ENCODE measurements at places on chromosomes 6 and 20.

DNA sequence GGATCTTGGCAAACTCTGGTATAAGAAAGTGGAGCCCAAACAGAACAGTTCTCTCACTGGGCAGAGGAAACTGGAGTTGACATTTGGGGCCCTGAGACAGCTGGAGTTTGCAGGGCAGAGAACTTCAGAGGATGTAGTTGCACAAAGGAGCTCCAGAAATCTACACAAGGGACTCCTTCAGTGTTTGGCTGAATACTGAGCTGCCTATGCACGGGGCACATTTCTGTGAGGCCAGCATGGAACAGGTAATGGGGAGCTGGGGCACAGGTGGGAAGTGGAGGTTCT lies 169.3 kb downstream of the ANKRD60 start:
- DNase-seq: no peak

GRCh38 chr6:85460154-85460920 lies 10.5 kb downstream of the NT5E start:
- no peak for DNase-seq

- DNase-seq: no peak
These were observed 95.0 kb downstream of the SNX5 start for GRCh38 chr20:17873410-17874270.

DNA sequence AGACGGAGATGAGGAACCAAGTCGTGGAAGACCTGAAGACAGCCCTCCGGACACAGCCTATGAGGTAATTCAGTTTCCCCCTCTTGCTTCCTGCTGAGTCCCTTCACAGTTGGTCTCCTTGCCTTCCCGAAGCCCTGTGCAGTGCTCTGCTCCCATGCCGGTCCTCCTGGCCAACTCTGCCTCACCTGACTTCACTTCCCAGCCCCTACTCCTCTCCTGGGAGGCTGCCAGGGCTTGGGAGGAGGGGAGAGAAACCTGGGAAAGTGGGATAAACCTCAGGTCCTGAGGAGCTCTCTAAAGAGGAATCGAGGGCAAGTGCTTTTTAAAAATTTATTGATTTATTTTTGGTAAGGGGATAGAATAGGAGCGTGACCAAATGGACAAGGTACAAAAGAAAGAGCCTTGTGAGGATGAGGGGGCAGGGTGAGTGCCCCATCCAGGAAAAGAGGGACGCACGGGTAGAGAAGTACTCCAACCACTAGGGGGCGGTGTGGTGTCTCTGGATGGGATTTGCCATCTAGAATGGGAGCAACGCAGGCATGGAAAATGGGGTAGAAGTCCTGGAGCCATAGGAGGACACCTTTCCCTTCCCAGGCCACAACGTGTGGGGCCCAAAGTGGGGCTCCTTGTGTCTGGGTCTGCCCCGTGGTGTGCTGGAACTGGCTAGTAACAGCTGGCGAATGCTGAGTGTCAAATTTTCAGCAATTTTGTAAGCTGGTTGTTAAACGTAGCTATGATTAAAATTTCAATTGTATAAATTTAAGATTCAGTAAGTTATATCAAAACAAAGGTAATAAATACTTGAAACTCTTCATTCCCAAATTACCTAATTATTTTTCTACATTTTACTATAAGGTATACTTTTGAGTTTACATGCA lies 69.0 kb downstream of the MOCS1 start:
- DNase-seq: no peak

DNA sequence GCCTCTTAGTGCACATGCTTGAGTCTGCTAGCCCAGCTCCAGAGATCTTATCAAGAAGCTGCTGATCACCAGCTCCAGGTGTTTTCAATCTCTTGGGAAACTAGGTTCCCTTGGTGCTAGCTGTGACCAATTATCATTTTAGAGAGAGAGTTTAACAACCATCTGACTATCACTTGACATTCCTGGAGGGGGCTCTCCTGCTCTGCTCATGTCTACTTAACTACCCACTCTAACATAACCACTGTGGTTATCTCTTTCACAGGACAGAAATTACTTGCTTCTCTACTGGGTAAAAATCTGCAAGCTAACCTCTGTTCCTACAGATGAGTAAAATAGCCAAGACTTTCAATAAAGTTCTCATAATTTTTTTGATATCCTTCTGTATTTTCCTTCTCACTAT lies 823.4 kb upstream of the GJE1 start:
- DNase-seq: no peak

DNA sequence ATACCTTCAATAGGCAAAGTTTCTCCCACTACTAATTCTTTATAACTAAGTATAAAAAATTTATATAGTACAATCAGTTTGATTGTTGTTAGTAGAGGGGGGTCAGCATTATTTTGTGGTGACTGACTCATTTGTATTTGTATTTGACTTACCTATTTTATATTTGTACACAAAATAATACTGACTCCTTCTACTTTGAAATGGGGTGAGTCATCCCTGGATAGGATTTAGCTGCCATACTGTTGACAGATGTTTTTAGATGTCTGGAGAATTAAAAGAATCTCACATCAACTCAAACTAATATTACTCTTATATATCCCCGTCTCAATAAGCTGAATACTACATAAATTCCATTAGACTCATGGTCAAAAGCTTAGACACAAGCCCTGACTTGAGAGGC lies 114.9 kb downstream of the FRK start:
- no peak for DNase-seq

- DNase-seq: no peak
These were observed 364.7 kb upstream of the DEFB115 start for GRCh38 chr20:30892541-30893345.

- no peak for DNase-seq
These were observed 172.2 kb downstream of the TFAP2B start for GRCh38 chr6:50990750-50991446.

- no peak for DNase-seq
These were observed 57.5 kb downstream of the FOXC1 start for GRCh38 chr6:1667012-1667804.

DNA sequence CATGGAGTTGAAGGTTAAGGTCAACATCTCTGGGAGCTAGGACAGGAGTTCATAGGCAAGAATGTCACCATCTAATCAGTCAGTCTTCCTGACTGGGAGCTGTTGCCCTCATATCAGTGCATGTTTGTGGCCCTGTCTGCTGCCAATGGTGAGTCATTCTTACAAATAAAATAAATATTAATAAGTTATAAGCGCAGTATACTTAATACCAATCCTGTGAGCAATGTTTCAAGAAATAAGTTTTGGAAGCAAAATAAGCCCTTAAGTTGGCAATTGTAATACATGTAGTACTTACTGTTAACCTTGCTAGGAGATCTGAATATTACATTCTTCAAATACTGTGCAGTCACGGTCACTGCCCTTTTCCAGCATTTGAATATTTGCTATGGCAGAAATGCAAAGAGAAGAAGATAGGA lies 20.2 kb upstream of the MDGA1 start:
- DNase-seq: no peak

DNA sequence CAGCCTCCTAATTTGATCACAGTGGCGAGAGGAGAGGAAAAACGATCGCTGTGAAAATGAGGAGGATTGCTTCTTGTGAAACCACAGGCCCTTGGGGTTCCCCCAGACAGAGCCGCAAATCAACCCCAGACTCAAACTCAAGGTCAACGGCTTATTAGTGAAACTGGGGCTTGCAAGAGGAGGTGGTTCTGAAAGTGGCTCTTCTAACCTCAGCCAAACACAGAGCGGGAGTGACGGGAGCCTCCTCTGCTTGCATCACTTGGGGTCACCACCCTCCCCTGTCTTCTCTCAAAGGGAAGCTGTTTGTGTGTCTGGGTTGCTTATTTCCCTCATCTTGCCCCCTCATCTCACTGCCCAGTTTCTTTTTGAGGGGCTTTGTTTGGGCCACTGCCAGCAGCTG lies 28.7 kb downstream of the SAYSD1 start:
- no peak for DNase-seq

DNA sequence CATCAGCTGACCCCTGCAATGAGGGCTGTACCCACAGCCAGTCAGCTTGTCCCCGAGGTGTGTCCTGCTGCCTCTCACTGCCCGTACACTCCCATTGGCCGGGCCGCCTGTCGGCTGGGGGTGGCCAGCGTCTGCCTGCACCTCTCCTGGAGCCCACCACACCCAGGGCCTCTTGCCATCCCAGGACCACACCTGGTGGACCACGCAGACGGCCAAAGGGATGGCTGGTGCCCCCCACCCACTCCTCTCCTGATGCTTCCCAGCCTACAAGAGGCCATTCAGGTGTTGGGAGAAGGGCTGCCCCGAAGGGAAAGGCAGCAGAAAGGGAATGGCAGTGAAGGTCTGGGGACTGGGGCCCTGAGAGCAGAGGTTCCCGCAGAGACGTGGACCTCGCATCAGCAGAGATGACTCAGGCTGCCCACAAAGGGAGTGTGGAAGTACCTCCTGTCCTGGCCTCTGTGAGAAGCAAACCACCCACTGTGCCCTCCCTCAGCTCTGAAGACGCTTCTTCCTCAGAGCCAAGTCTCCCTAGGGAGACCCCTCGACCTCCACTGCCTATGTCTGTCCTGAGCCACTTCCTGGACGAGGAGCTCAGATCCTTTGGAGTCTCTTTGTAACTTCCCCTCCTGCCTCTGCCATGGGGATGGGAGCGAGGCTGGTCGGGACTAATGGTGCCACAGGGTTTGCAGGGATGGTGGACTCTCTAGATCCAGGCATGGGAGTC lies 60.9 kb downstream of the PYGB start:
- no peak for DNase-seq

- no peak for DNase-seq
These were observed 105.1 kb upstream of the CNKSR3 start for GRCh38 chr6:154615483-154616025.

- no peak for DNase-seq
These were observed 202.6 kb downstream of the SOD2 start for GRCh38 chr6:159490298-159490937.

- DNase-seq: no peak
These were observed 20.7 kb upstream of the RREB1 start for GRCh38 chr6:7087066-7087465.

GRCh38 chr6:138609801-138610430 lies 110.6 kb upstream of the NHSL1 start:
- DNase-seq: no peak

GRCh38 chr6:66902457-66902856 lies 1195.4 kb upstream of the EYS start:
- no peak for DNase-seq

GRCh38 chr6:24919056-24919892 lies 16.5 kb downstream of the RIPOR2 start:
- DNase-seq: peak; percentile 65

- peak; percentile 33 for DNase-seq
These were observed 955.6 kb downstream of the TBC1D32 start for GRCh38 chr6:120378582-120379220.

DNA sequence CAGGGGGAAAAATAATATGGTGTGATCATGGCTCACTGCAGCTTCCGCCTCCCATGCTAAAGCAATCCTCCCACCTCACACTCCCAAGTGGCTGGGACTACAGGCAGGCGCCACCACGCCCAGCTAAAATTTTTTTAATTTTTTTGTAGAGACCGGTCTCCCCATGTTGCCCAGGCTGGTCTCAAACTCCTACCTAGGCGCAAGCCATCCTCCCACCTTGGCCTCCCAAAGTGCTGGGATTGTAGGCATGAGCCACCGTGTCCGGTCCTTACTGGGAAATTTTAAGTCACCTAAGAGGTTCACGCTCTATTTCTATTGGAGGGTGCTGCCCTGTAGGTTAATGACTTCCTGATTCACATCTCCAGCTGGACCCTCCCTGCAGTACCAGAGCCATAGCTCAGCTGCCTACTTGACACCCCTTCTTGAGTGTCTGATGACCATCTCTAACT lies 626 bp upstream of the CDK5RAP1 start:
- no peak for DNase-seq

- DNase-seq: peak; percentile 68
These were observed 8.7 kb upstream of the GTF3C6 start for GRCh38 chr6:110949679-110950285.

DNA sequence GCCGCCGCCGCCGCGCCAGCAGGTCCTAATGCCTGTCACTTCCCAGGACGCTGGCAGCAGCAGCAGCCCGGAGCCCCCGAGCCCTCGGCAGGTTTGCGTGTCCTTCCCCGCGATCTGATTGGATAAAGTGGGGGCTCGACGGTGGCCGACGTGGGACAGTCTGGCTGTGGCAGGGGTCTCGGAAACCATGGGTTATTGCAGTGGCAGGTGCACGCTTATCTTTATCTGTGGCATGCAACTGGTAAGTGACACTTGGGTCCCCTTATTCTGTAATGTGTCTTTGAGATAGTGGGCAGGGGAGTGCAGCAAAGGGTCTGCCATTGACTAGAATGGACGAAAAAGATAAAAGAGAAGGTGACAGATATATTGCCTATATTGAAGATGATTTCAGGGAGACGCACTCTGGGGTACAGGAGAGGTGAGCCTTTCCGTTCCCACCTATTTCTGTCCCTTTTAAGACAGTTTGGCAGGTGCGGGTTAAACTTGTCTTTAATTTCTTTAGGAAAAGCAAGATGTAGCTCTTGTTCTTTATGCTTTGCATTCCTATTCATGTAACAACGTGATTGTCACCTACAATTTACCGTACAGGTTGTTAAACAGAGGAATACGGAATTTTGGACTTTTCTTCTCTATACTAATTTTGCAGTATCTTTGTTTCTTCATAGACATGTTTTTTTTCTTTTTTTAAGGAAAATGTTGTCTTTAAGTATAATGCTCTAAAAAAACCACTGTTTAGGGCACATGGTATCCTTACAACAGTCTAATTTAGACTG lies 535 bp downstream of the NKAIN2 start:
- DNase-seq: no peak

- DNase-seq: no peak
These were observed 102.7 kb downstream of the SLC22A3 start for GRCh38 chr6:160450849-160451248.

DNA sequence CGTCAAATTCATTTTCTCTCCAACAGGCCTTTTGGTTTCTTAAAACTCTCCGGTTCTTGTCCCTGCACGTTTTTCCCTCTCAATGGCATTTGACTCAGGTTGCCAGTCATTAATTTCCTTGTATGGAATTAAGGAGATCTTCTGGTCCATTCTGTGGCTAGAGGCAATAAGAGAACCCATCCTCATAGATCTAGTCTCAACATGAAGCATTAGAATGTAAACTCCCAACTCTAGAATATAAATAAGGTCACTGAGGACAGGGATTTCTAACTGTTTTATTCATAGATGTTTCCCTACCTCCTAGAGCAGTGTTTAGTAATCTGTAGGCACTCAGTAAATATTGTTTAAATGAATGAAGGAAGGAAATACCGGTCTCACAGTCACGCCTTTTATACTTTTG lies 185.2 kb upstream of the FLRT3 start:
- DNase-seq: no peak

- DNase-seq: no peak
These were observed at the start of gene TRDN for GRCh38 chr6:123636782-123637181. TRDN (minus strand) TSS chr6:123636950; CDS start chr6:123636775, 175 bp downstream.

Data from NCI-H1694 treated with DMSO at 0.1 percent for 48 hours (cell line).